ENCODE measurements at places on chromosomes 4 and X.

GRCh38 chr4:153045111-153045982, 109.2 kb downstream of the FHDC1 start:
- no peak for DNase-seq

GRCh38 chrX:71475785-71476540, 56.9 kb upstream of the OGT start:
- no peak for DNase-seq

DNA sequence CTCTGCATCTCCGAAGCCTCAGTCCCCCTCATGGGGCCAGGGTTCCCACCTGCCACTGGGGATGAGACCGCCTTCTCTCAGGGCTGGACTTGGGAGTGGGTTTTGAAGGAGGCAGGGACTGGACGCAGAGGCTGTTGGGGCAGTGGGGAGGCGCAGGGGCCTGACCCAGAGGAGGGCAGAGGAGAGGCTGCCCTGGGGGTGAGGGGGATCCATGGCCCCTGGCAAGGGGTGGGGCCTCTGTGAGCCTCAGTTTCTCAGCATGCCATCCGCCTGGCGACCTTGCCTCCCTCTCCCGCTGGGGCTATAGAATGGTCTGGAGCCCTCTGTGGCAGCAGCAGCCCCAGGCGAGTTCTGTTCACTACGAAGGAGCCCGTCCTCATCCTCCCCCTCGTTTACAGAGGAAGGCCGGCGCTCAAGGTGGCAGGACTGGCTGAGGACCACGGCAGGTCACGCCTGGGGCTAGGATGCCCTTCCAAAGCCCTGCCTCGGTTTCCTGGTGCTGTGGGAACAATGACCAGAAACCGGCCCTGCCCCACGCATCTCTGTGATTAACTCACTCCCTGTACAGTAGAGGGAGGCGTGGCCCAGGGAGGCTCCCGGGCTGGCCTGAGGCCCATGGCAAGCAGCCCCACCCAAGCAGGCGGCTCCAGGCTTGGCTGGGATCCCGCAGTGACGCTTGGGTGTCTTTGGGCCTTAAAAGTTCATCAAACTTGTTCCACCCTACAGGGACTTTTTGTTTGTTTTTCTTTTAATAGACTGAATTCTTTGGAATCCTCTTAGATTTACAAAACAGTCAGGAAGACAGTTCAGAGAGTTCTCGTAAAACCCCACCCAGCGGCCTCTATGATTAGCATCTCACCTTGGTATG, 16.0 kb upstream of the SH3TC1 start:
- no peak for DNase-seq

GRCh38 chr4:108651014-108651791, 804 bp downstream of the OSTC start:
- DNase-seq, result peak; percentile 13

DNA sequence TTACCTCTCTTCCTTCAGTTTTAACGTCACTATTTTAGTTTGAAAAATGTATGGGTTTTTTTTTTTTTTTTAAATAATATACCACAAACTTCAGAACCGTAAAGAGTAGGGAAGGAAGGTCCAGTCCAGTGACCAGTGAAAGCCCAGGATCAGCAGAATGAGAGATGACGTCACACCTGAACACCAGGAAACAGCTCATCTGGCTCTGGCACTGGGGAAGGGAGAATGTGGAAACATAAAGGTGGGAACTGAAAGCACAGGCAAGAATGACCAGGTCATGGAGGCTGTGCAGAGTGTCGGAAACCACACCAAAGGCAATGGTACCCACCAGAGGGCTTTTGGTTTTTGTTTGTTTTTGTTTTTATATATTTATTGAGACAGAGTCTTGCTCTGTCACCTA, 141.2 kb downstream of the DHX15 start:
- DNase-seq, result no peak

DNA sequence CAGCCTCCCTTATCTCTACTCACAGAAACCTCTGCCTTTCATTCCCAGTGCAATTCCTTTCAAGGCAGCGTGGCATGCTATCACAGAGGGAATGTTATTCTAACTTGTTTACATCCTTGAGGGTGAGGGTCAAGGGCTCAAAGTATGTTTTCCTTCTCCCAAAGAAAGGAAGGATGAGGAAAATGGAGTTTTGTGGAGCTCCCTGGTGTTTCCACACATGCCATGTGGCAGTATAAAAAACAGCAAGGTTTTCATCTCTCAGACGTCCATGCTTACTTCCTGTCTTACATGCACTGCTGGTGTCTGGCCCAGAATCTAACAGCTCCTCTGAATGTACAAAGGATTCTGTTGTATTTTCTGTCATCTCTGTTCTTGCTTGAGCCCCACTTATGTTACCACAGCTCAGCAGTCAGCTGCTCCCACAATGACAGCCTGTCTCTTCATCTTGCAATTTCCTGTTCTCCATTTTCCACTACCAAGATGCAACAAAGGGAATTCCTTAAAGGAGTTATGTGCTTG, 128.0 kb downstream of the SNCA start:
- DNase-seq, result peak; percentile 34

DNA sequence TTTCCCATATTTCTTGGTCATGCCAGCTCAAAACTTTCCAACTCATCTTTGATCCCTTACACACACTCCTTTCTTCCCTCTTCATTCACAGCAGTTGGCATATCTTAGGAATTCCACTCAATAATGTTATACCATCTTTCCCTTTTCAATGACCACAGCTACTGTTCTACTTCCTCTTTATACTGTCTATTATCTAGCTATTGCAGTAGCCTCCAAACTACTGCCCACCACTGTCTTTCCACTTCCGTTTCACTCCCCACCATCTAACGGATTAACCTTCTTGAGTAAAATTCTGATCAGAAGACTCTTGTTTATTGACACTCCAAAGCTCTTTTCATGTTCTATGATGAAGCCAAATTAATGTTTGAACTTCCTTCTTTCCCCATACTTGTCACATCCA, 55.8 kb downstream of the ADAMTS3 start:
- DNase-seq, result no peak

- no peak for DNase-seq
Measured at GRCh38 chr4:151922811-151923210, 162.0 kb upstream of the GATB start.

DNA sequence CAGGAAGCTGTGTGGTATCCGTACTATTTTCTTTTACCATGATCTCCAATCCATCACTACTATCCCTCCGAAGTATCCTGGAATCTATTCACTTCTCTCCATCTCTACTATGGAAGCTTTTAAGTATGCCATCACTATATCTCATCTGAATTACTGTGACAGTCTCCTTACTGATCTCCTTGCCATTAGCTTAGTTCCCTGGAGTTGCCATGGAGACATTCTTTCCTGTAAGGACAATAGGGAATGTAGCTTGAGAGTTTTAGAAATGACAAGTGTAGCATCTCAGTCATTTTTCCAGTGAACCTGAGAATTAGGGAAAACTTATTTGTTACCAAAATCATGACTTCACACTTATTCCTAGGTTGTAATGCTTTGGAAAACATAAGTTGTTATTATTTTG, 86.3 kb downstream of the HPGD start:
- DNase-seq, result no peak

DNA sequence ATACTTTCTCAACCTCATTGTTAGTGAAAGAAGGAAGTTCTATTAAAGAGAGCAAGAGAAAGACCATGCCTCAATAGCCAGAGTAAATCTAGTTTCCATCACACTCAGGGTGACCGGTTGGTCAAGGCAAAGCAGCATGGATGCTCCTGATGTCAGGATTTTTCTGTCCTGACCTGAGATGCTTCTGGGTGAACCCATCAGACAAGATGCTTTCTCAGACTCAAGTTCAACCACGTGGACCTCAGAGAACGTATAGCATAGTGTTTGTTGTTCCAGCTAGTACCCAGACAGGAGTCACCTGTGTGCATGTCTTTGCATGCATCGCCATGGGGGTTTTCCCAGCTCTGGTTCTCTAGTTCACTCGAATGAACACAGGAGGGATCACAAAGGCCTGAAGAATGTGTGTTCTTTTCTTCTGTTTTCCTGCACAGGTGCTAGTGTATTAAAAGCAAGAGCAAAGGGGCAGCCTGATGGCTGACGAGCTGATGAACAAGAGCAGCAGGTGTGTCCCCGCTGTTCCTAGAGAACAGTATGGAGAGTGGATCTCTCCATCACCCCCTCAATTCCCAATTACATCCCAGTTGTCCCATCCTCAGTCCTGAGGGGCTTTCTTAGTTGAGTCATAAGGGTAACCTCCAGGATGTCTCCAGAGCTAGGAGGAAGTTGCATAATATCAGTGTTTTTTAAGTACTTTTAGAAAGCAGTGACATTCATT, 110.5 kb upstream of the ENPP6 start:
- no peak for DNase-seq

GRCh38 chr4:87950493-87950892, 25.0 kb upstream of the SPP1 start:
- DNase-seq, result no peak

- DNase-seq, result no peak
Measured at GRCh38 chr4:33482773-33483172, 2761.5 kb downstream of the ARAP2 start.

DNA sequence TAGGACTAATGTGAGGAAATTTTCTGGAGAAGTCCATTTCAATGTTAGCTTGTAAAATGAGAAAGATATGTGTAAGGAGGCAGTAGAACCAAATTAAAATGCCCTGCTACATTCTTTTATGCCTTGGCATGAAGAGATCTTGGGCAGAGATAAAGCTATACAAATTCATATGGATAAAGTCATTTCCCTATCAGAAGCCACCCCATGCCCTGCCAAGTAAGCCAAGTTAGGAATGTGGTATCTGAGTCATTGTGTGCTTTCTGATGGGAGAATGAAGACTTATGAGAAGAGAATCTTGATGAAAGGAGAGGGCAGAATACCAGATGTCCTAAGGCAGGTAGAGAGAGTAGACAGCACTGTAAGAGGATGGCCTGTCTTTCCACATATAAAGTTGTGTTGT, 83.7 kb downstream of the TEX13A start:
- DNase-seq, result no peak

- no peak for DNase-seq
Measured at GRCh38 chr4:4268776-4269175, 20.8 kb upstream of the TMEM128 start.

DNA sequence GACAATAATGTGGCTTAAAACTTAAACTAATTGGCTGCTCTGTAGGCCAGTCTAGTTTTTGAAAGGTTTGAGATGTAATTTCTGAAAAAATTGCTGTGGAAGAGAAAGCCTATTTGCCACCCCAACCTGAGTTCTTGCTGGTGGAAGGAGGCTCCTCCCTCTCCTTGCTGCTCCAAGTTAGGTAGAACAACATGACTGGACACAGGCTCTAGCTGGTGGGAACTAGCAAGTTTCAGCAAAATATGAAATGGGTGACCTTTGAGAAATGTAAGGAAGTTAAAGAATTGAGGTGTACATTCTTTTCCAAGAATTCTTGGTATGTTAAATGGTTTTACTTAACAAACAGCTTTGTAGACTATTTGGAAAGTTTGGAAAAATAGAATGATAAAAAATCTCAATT, 8.0 kb downstream of the RPL34 start:
- DNase-seq, result no peak

DNA sequence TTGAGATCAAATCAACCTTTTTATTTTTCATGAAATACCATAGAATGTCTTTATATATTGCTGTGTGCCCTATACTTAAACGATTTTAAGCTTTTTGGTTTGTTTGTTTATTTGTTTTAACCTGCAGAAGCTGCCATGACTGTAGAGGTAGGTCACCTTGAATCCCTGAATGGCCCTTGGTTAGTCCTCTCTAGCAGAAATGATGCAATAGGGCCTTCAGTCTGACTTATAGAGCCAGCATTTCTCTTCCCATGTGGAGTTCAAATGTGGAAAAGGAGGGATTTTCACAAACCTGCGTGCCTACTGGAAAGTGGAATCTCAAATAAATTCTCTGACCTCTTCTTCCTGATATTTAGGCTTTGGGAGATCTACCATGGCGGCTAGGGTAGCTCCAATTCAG, 327.9 kb downstream of the MAPK10 start:
- no peak for DNase-seq

- DNase-seq, result no peak
Measured at GRCh38 chr4:98387345-98388026, 126.3 kb downstream of the RAP1GDS1 start.

DNA sequence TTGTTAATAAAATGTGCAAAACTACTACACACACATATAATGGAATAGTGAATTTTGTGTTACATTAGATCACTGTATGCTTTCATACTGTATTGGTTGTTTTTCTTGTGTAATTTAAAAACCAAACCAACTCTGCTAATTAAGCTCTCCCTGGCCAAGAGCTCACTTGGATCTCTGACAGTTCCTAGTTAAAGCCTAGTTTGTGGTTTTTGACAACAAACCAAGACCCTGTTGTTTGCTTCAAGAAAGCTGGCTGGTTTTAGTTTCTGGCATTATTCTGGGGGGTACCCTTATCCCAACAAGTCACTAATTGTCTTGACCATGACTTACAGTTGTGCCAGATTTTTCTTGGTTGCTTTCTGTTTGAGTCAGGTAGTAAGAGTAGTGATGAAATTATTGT, 121.4 kb upstream of the CXorf66 start:
- no peak for DNase-seq

DNA sequence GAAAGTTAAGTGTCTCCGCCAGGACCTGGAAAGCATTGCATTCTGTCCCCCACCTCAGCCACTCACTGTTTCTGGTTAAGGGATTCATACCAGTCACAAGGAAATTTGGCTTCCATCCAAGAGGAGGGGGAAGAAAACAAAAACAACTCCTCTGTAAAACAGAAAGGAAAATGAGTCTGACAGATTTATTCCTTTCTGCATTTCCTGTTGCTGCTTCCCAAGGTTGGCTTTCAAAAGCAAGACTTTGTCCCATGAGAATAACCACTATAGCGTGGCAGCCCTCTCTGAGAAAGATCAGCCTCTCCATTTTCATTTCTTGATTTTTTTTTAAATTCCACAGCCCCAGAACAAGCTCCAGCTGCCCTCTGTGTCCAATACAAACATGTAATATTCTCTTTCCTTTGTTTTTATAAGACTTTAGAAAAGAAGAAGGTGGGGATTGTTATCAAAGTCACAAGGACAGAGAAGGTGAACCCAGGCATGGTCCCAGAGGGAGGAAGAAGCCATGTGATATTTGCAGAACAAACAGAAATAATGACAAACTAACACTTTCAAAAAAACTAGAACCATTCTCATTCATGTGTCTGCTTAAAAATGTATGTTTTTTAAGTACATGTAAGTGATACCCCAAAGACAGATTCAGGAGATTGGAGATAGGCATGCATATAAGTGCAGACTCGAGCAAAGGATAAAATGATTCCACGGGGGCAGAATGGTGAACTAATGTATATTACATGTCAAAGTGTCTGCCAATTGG, 90.7 kb upstream of the DCLK2 start:
- DNase-seq, result no peak

DNA sequence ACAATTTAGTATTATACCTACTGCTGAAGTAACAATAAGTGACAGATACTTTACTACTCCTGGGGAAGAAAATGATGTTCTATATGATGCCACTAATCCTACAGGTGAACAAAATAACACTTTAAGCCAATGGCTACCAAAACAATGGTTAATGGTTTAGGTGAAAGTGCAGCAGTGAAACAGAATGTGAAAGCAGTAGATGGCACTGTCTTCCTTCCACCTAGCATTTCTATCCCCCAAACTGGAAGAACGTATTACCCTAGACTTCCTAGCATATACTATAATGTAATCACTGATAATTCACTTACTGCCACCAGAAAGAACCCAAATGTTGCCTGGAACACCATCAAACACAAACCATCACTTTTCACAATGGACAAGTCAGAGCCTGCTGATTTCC, 18.9 kb upstream of the CABS1 start:
- peak; percentile 10 for DNase-seq

GRCh38 chr4:86122404-86122803, 237.4 kb downstream of the MAPK10 start:
- DNase-seq, result no peak

Data from GM23338 (cell line).